Aorta (tissue), 5 donors: ENCODE measurements at places on chromosomes 1 and 21.
A peak's percentile ranks its signal among the peaks of the same experiment; 100 is the strongest.

DNA sequence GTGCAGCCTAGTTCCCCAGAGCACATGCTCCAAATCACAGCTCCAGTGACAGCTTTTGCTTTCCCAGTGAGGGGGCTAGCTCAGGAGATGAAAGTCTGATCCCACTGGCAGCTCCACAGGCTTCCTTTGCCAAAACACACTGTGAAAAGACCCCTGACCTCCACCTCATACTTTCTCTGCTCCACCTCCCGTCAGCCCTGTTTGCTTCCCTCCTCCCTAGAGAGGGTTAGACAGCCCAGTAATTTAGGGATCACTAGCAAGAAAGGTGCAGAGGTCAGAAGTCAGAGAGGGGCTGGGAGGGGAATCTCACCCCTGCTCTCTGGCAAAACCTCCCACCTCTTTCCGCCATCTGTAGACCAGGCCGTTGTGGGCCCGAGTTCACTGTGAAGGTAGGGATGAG is 62.8 kb downstream of the PLXNA2 start:
- DNase-seq, result no peak

GRCh38 chr1:210369425-210369824 is 40.7 kb downstream of the HHAT start:
- no peak for DNase-seq

DNA sequence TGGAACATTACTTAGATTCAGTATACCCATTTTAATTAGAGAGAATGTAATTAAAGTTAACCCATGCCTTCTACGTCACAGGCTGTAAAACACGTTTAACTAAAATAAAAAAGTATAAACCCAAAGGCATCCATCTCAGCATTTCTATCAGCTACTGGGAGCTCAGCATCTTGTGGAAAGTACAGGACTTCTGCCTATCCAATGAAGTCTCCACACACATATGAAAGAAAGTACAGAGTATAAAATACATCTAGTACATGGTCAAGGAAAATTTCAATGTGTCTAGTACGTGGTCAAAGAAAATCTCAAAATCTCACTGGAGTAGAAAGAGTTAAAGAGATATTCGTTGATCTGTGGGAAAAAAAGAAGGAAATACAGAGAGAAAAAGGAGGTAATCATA is 141.4 kb upstream of the ZNHIT6 start:
- no peak for DNase-seq

- DNase-seq, result peak; percentile 69
Observed at GRCh38 chr1:116508984-116509980, 61.5 kb downstream of the CD58 start.

GRCh38 chr1:89604414-89604735 is 28.5 kb upstream of the LRRC8C start:
- no peak for DNase-seq

DNA sequence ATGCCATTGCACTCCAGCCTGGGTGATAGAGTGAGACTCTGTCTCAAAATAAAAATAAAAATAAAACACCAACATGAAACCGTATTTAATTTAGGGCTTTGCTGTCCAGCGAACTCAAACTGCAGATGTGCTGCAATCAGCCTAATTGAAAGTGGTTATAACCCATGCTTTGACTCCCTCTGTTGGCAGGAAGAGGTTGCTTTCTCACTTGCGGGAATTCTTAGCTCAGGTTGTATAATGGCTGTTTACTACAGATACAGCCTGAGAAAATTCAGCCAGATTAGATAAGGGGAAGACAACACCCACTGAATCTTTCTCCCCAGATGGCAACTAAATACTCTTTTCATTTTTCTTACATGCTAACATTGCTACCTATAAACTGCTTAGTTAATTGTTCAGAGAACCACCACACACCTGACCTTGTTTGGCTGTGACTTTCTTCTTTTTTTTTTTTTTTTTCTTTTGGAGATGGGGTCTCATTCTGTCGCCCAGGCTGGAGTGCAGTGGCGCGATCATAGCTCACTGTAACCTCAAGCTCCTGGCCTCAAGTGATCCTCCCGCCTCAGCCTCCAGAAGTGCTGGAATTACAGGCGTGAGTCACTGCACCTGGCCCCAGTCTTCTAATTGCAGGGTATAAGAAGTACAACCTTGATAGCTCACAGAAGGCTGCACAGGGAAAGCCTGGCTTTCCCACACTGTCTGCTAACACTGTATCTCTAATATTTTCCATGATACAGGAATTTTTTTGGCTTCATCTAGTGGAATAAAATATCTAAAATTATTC is 34.6 kb downstream of the DNTTIP2 start:
- DNase-seq, result no peak

- no peak for DNase-seq
Observed at GRCh38 chr1:211925016-211925415, 94.5 kb upstream of the LPGAT1 start.

- DNase-seq, result no peak
Observed at GRCh38 chr1:150320667-150320978, 710 bp upstream of the PRPF3 start.

DNA sequence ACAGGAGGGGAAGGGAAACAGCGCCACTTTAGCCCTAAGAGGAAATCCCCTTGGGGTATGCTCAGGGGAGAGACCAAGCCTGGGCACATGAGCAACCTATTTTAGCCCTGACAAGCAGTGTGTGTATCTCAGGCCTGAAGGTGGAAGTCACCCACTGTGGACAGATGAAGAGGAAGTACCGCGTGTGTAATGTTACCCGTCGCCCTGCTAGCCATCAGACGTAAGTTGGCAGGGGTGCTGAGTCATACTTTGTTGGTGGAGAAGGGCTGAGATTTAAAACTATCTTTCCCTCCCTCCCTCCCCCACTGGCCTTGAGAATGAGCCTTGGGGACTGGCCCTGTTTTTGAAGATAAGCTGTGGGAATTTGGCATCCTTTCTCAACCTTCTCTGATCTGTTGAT is 11.2 kb downstream of the AGO1 start:
- DNase-seq, result peak; percentile 71

DNA sequence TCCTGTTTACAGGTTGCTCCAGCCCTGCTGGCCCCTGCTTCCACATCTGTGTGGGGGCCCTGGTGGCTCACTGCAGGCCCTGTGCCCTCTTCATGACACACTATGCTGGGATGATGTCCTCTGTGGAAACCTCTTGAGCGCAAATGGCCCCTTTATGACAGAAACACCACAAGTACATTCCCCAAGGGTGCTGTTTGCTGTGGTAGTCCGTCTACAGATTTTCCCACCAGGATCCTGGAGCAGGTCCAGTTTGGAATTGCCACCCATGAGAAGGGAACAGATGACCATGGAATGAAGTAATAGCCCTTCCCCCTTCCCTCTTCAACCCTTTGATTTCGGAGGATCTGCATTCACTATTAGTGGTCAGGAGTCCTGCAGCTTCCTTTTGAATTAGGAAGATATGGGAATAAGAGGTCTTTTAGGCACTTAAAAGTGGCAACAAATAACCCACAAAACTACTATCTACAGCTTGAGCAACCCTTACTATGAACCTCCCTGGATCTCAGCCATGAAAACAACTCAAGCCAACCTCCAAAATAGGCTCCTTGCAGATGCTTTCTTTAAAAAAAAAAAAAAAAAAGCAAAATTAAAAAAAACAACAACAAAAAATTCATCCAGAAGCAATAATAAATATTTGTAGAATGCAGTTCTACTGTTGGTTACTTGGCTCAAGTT is 121.9 kb upstream of the TSPAN2 start:
- DNase-seq, result no peak

DNA sequence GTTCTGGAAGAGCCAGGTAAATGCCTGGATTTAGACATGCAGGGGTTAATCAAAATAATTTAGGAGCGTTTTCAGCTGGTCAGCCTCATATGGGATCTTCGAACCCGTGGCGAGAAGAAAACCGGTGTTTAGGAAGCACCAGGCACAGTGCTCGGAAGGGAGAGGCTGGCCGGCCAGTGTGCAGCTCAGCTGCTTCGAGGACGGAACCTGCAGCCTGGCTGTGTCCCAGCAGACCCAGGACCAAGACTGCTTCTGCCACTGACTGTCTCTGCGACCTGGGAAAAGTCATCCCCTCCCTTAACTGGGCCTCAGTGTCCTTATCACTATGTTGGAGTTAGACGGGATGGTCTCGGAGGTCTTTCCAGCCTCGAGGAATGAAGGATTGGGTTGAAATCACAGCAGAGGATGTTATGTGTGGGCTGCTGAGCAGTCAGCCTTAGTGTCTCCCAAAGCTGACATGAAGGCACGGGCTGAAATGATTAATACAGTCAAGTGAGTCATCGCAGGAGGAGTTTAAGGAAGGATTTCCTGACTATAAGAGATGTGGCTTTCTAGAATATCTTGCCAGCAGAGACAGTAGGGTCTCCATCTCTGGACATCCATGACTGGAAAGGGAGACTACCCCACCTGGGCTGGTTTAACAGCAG is 20.8 kb downstream of the PPFIA4 start:
- peak; percentile 42 for DNase-seq

- no peak for DNase-seq
Observed at GRCh38 chr21:38413958-38414548, 84.2 kb downstream of the ERG start.

DNA sequence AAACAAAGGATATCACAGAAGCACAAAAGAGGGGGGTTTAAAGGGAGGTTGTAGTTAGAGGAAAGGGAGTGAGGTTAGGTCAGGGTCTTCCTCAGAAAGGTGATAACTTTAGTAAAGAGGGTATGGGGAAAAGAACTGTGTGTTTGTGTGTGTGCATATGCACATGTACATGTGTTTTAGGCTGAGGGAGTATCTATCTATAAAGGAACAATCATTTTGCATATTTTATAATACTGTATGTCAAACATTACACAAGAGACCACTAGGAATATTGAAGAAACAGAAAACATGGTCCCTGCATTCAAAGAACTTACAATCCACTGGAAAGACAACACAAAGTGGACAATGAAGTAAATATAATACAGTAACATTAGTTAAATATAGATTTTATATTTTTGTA is 132.2 kb downstream of the ACBD6 start:
- DNase-seq, result no peak

GRCh38 chr1:228070173-228070572 is 12.3 kb upstream of the ARF1 start:
- no peak for DNase-seq

- no peak for DNase-seq
Observed at GRCh38 chr21:16570171-16570570, 840.4 kb downstream of the USP25 start.

DNA sequence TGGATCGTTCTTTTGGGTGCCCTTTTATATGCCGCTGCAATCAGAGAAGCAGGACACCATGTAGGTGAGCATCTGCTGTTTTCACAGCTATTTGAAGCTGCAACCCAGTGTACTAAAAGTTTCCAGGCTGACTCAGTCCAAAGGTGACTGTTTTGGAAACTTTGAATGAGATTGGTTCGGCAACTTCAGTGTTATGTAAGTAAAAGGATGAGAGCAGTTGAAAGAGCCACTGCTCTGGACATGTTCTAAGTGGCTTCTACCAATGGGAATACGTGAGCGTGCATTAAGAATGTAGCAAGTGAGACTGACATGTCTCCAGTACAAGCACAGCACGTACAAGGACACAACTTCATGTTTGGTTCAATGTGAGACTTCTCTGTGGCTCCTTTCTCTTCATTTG is 55.6 kb downstream of the DDR2 start:
- DNase-seq, result no peak

- DNase-seq, result no peak
Observed at GRCh38 chr1:182200025-182200812, 138.7 kb upstream of the ZNF648 start.

- no peak for DNase-seq
Observed at GRCh38 chr1:242237051-242237450, 238.2 kb upstream of the MAP1LC3C start.

DNA sequence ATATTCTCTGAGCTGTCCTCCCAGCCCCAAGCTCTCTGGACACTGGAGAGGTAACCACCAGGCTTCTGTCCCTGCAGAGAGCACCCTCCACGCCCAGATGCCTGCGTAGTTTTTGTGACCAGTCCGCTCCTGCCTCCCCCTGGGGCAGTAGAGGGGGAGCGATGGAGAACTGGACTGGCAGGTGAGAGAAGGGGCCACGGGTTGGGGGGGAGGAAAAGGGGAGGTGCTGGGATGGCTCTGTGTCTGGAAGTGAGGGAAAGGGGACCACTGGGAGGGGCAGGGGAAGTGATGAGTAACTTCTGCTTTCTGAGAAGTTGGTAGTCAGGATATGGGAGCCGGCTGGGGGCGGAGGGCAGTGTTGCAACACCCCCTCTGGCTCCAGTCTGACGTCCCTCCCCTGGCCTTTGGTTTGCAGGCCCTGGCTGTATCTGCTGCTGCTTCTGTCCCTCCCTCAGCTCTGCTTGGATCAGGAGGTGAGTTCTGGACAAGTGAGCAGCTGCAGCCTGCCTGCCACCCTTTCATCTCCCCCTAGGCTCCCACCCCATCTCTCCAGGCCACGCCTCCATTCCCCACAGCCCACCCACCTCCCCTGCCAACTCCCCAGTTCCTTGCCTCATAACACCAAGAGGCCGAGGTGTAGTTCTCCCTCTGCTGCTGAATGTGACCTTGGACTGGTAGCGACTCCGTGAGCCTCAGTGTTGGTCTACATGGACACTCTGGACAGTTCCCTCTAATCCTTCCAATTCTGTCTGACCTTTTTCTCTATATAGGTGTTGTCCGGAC is 3.1 kb downstream of the ADAMTSL4 start:
- peak; percentile 95 for DNase-seq

DNA sequence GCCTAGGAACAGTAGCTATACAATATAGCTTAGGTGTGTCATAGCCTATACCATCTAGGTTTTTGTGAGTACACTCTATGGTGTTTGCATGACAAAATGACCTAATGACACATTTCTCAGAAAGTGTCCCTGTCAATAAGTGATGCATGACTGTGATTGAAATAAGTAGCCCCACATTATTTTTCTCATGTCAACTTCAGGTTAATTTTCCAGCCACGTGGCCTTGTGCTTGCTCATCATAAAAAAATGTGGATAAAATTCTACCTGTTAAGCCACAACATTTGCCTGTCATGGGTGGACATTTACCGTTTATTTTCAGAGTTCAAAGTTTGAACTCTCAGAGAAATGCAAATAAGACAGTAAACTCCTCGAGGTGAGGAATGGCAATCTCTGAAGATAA is 5.5 kb downstream of the DISC1 start:
- no peak for DNase-seq

DNA sequence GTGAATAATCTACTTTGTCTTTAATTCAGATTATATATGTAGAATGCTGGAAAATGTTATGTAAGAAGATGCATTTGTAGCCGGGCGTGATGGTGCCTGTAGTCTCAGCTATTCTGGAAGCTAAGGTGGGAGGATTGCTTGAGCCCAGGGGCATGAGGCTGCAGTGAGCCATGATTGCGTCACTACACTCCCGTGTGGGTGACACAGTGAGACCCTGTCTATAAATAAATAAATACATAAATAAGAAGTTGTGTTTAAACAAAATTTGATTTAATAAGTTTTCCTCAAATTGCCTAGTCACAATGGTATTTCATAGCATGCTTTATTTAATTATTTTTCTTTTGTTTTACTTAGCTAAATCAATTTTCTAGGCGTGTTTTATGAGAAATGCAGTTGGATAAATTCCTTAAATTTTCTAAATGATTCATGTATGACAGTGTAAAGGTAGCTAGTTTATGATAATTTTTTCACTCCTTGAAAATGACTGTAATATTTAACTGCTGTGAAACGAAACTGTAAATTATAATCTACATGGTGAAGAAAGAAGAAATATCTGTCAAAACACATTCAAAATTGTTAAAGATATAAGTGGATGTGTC is 232.6 kb downstream of the SRGAP2C start:
- no peak for DNase-seq
